Fibroblast of skin of scalp (primary cell): ENCODE measurements at places on chromosomes 5 and 9.

DNA sequence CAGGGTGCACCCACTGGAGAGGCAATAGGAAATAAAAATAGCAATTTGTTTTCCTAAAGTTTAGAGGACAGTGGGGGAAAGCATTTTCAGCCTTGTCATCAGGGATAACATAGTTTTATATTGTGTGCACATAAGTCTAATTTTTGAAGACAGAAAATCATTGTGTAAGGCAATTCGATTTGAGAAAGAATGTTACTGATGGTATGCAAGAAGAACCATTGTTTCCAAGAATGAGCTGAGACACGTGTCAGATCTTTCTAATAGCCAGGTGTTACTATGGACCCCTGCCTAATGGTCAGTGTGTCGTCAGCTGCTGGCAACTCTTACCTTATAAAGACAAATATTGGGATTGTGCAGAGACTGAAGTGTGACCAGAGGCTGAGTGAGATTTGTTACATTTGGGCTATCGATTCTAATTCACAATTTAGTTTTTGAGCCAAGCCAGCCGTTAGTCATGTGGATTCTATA, 67.1 kb upstream of the PPP2R2B start:
- DNase-seq: no peak

- DNase-seq: no peak
These were observed 412.7 kb downstream of the PIK3R1 start for GRCh38 chr5:68628082-68628814.

DNA sequence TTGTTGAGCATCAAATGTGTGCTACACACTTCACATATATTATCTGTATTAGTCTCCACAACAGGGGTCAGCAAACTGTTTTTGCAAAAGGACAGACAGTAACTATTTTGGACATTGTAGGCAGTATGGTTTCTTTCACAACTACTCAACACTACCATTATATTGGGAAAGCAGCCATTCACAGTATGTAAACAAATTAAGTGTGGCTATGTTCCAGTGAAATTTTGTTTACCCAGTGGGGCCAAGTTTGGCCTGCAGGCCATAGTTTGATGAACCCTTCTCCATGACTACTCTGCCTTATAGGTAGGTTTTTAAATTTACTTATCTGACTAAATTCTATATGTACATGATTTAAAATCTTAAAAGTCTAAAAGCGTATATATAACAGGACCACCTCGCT, 13.0 kb upstream of the FAM151B start:
- no peak for DNase-seq

DNA sequence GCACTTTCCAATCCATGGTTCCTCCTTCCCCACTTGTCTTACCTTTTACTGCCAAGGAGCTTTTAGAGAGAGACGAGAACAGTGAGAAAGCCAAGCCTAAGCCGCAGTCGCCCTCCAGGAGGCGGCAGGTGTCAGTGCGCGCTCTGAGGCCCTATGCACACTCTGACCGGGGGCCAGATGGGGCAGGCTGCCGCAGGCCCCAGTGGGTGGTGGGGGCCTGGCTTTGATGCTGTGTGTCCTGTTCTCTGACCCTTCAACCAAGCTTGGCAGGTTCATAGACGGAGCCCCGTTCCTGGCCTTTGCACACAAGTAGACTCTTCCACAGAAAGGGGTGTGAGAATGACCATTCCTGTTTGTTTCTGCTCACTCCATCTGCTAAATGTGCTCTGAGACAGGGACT, 77.3 kb downstream of the WNK2 start:
- DNase-seq: no peak

DNA sequence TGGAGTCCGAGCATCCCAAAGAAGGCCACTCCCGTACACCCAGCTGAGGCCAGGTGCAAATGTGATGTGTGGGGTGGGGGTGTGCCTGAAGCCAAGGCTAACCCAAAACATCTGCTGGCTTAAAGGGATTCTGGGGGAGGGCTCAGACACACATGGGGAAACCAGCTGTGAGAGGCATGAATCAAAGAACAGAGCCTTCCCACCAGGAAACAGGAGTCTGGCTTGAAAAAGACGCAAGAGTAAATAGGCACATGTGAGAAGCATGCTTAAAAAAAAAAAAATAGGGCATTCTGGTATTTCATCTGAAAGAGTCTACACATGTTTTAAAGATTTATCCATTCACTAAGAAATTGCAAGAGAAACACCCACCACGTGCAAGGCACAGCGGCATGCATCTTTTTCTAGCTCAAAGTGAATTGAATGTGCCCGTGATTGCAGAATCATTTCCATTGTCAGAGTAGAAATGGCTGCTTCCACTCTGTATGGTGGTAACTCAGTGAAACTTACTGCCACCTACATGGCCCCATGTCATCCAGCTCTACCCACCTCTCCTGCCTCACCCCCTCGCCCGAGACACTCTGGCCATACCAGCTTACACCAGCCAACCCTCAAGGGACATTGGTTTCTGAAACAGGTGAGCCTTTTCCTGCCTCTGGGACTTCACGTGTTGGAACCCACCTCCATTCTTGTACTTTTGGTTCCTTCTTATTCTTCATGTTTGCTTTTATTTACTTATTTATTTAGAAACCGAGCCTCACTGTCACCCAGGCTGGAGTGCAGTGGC, 71.5 kb downstream of the SEMA5A start:
- DNase-seq: no peak

DNA sequence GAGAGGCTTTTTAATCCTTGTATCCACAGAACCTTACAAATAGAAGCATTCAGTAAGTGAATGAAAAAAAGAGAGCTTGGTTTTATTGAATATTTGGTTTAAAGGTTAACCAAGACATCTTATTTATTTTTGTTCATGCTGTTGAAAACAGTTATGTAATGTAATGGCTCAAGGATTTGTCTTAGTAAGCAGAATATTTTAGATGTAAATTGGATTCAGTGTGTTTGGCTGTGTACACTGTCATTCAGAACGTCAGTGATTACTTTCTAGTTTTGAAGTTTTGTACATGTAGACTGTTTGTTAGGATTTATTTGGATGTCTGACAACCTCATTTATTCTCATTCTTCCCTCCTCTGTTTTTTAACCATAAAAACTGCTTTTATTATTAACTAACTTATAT, 31.3 kb downstream of the KCNN2 start:
- DNase-seq: no peak

GRCh38 chr5:31079668-31080067, 113.8 kb upstream of the CDH6 start:
- DNase-seq: no peak

DNA sequence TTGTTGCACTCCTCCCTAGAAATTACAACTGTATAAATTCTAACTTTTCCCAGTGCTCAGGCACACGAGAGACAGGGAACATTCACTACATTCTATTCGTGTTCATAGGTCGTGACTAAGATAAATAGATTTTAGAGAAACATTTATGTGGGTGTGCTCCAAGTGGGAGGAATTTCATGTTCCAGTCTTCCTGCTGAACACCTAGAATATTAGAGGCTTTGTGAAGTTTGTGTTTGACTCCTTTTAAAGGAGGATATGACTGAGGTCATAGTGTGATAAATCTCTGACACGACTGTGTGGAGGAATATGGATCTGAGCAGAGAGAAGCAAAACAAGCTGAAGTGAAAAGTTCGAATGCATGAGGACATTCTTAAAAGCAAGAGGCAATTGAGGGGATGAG, 355.3 kb downstream of the ZSWIM6 start:
- no peak for DNase-seq

GRCh38 chr5:168899673-168900072, 320.5 kb upstream of the PANK3 start:
- no peak for DNase-seq

DNA sequence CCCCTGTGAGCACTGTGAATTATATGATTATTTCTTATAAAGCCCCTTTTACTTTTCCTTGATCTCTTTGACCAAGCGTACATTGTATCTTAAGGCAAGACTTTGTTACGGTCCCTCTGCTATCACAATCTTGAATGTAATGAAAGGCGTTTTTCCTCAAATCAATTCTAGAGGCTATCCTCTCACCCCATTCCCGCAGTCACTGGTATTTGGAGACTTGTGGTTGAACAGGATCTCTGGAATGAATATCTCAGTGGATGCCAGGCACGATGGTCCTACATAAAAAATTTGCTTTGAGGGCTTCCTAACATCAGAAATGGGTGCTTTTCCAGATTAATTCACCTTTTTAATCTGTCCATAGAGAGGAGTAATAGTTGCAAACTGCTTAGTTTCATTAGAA, 151.4 kb upstream of the PAPPA start:
- DNase-seq: peak; percentile 40

DNA sequence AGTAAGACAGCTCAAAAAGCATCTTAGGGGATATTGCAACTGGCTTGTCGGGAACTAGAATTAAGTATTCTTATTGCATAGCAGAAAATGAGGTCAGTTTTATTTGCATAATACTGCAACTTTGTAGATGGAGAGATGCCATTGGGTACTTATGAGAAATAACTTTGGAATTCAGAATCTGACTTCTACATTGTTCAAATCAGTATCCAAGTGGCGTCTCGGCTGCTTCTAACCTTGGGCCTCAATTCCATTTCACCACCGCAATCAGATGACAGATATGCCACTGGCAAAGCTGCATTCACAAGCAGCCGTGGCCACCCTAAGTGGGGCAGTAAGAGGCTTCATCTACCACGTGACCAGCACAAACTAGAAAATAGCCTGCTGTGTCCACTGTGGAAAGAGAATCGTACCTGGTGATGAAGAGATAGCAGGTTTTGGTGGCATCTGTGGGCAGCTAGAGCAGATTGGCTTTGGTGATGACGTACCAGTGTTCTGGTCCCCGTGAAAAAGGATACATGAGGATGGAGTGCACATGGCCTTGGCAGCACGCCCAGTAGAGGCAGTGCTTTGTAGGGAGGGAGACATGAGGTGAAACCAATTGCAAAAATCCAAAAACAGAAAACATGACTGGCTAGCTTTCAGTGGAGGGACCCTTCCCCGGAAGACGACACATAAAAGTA, 116.6 kb downstream of the KLHL3 start:
- DNase-seq: peak; percentile 88

- no peak for DNase-seq
These were observed 57.6 kb downstream of the PTTG1 start for GRCh38 chr5:160479220-160479619.
